ENCODE measurements at places on chromosomes 2 and 18.

- DNase-seq = no peak
These were observed 116.6 kb downstream of the PRPF40A start for GRCh38 chr2:152600697-152601096.

- no peak for DNase-seq
These were observed 787.6 kb upstream of the GCFC2 start for GRCh38 chr2:76498360-76498759.

DNA sequence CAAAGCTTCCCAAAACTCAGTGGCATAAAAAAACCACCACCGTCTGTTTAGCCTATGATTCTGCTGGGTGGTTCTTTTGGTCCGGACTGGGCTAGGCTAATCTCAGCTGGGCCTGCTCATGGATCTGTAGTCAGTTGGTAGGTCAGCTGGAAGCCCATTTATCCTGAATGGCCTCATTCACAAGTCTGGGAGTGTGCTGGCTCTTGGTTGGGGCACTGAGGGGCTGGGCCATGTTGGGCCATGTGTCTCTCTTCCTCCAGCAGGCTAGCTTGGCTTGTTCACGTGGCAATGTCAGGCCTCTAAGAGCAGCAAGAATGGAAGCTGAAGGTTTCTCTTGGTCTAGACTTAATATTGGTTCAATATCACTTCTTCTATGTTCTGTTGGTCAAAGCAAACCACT, 95.7 kb upstream of the HS6ST1 start:
- DNase-seq = no peak

DNA sequence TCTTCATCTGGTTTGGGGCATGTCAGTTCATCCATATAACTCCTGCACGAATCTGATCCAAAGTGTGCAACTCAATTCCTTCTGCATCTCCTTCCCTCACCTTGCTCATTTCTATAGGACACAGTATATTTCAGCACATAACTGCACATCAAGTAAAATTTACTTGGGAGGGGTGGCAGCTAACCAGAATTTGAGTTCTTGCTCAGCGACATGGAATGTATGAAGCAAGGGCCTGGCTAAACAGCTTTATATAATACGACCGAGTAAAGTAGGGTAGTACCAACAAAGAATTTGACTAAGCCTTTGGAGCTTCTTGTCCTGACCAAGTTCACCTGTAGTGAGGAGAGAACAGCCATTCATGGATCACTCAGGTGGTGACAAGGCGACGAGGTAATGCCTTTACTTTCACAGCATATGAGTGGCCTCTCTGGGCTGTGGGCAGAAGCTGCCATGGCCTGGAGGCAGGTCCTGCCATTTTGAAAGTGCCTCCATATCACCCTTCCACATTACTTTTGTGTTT, 570.2 kb upstream of the TNP1 start:
- no peak for DNase-seq

- DNase-seq = peak; percentile 9
These were observed 151.6 kb downstream of the DTNB start for GRCh38 chr2:25521665-25522387.

All from endothelial cell (in vitro differentiated cells).